ENCODE measurements at places on chromosomes 7 and 10.
A peak's percentile ranks its signal among the peaks of the same experiment; 100 is the strongest.

- no peak for DNase-seq
These were observed 18.5 kb upstream of the C7orf33 start for GRCh38 chr7:148572067-148572522.

DNA sequence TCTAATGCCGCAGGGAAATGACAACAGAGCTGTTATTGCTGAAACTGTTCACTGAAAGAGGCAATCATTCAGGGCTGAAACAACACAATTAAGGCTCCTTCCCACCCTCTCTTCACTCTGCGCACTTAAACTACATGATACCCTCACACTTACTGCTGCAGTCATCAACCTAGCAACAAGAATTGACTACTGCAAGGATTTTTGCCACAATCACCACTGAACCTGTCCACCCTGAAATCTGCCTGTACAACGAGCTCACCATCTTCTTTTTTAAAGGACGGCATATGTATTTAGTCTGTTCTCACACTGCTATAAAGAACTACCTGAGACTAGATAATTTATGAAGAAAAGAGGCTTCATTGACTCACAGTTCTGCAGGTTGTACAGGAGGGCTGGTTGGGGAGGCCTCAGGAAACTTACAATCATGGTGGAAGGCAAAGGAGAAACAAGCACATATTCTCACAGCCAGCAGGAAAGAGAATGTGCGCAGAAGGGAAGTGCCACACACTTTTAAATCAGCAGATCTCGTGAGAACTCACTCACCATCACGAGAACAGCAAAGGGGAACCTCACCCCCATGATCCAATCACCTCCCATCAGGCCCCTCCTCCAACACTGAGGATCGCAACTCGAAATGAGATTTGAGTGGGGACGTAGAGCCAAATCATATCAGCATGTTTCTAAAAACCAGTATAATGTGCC, 131.7 kb downstream of the SORCS1 start:
- no peak for DNase-seq

DNA sequence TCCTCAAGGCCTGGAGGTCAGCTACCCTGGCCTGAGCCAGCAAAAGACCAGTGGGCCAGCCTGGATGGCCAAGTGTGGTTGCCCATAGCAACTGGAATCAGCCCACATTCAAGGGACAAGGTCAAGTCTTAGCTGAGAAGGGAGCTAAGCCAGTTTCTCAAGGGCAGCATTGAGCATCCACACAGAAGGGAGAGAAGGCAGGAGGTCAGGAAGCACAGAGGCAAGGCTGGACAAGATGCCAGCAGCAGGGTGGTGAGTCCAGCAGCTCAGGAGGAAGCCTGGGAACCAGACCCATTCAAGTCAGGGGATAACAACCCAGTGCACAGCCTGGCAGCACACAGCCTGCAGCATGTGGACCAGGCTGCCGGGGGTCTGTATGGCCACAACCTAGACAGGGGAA, 54.0 kb upstream of the ZMIZ1 start:
- DNase-seq, result no peak

- DNase-seq, result no peak
These were observed 9.9 kb upstream of the GNAT3 start for GRCh38 chr7:80521809-80522208.

DNA sequence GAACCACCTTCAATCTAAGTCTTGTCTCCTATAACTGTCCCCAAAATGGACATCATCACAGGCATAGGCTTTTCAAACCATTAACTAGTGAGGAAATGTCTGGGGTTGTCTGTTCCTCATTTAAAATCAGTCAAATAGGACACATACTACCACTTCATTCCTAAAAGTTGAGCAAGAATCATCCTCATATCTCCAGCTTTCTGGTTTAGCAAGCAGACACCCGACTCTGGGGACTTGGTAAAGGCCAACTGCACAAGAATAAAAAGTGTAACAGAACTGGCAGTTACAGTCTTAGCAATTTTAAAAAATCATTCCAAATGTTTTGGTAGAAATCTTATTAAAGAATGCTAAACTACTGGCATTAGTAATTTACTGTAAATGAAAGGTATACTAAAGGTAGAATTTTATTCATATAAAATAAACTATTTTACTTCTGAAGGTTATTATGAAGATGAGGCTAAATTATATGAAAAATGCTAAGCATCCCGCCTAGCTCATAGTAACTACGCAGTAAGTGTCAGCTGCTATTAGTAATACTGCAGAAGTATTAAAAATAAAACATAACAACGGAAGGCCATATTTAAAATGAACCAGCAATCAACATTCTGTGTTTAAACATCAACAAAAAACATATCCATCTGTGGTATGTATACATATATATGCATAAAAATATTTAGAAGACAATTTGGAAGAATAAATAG, 60.8 kb downstream of the ZNF438 start:
- DNase-seq, result no peak

- DNase-seq, result no peak
These were observed 11.7 kb downstream of the PRKRIP1 start for GRCh38 chr7:102407910-102408309.

DNA sequence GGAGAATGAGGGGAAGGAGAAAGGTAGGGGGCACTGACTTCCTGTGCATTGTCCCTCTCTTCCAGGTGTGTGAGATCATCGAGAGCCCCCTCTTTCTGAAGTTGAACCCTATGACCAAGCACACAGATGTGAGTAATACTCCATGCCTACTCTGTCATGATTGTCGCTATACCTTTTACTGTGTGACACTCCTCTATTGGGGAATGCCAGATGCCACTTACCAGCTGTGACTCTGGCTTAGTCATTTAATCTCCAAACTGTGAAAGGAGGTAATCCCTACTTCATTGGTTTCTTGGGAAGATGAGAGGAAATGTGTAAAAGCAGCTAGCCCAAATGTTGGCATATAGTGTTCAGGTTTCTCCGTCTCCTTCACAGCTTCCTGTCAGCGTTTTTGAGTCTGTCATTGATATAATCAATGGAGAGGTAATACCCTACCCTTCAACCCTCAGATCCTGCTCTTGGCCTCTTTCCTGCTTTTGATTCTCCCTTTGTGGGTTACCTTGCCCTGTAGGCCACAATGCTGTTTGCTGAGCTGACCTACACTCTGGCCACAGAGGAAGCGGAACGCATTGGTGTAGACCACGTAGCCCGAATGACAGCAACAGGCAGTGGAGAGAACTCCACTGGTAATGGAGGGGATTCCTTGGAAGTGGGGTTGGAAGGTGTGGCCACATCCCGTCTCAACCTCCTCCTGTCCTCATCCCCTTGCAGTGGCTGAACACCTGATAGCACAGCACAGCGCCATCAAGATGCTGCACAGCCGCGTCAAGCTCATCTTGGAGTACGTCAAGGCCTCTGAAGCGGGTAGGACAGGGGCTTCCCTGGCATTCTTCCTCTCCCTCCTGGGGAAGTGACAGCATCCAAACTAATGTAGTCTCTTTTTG, 2.0 kb downstream of the COPS6 start:
- DNase-seq, result peak; percentile 9

GRCh38 chr7:151853896-151854719, 22.8 kb downstream of the PRKAG2 start:
- DNase-seq, result no peak

GRCh38 chr10:100353770-100354485, 6.9 kb downstream of the SCD start:
- no peak for DNase-seq

DNA sequence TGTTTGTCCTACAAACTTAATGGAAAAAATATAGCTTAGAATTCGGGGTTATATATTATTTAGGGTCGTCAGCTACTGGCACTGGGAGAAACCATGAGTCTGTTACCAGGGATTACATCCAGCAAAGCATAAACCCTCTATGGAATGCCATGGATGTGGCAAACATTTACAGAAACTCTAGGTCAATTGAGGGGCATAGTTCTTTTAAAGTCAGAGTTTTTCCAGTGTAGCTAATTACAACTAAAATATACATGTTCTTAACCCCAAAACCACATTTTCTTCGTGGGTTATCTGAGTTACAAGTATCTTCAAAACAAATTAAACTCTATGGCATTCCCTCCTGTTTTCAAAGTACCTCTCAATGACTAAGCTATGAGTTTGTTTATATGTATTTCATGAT, 99.3 kb upstream of the THSD7A start:
- no peak for DNase-seq

GRCh38 chr10:3963191-3963673, 178.2 kb upstream of the KLF6 start:
- no peak for DNase-seq

- peak; percentile 58 for DNase-seq
These were observed 255.1 kb upstream of the MKLN1 start for GRCh38 chr7:131072505-131073091.

- DNase-seq, result no peak
These were observed 83.8 kb downstream of the TMEM130 start for GRCh38 chr7:98785929-98786571.

GRCh38 chr10:52573347-52573746, 199.2 kb downstream of the MBL2 start:
- no peak for DNase-seq

DNA sequence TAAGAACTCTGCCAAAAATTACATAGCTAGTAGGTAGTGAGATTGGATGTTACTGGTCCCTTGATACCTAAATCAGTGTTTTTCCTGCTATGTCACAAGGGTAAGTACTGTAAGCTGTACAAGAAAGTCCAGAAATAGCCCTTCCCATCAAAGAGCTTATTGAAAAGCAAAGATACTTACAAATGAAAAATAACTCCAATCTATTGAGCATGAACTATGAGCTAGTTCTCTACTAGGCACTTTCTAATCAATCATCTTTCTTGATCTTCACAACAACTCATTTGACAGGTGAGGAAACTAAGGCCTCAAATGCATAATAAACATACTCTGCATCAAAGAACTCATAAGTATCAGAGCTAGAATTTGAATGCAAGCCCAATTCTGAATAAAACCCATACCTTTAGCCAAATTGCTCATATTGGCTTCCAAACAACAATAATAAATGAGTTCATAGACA, 249.8 kb upstream of the TCF7L2 start:
- no peak for DNase-seq
